ENCODE measurements at places on chromosomes 5 and 9.

DNA sequence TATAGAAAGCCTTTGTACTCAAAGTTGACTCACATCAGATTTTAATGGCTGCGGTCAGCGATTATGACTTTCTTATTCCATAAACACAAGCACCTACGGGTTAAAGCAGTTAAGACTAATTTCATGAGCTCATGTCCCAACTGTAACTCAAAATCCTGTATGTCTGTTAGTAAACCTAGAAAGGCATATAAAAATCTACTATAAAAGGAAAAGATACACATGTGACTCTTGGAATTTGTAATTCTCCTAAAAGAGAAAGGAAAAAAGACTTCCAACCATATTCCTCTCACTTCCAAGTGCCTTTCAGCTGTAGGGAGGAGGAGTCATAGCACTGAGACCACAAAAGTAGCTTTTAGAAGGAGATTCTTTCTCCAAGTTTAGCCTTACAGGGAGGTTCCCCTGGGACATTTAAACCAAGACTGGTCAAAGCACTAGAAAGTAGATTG is 129.1 kb downstream of the EBF1 start:
- DNase-seq, result no peak

GRCh38 chr5:123879071-123879470 is 367.1 kb downstream of the CSNK1G3 start:
- DNase-seq, result no peak

- DNase-seq, result no peak
Measured at GRCh38 chr5:91535499-91535898, 152.4 kb upstream of the ARRDC3 start.

DNA sequence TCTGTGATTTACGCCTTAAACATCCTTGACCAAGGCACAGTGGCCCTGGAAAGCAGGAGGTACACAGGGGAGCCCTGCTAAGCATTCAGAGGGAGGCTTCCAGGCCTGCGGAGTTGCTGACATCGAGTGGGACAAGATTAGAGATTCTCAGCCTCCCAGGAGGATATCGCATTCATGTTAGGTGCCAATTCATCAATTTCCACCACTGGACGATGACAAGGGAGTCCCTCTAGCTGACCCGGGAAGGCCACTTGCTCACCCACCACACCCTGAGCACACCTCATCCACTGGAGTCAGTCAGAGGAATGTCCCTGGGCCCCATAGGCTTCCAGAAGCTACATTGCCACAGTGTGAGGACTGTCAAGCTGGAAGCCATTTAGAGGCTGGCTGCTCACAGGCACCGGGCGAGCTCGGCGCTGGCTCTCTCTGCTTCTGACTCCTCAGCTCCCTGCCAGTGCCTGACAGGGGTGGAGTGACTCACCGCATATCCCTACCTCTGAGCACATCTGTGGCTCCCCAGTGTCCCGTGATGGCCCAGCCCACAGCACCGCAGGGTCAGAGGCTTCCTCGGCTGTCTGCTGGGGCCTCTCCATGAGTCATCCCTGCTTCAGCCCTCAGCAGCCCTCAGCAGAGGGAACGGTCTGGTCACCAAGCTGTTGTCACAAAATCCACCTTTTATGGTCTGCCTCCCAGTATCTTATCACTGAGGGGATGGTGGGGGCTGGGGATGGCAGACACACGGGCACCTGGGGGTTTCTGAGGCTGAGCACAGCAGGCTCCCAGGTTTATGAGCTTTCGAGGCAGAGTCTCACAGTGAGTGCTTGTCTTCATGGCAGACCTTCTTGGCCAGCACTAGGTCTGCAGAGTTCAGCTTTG is 117.5 kb downstream of the ZNF608 start:
- no peak for DNase-seq

DNA sequence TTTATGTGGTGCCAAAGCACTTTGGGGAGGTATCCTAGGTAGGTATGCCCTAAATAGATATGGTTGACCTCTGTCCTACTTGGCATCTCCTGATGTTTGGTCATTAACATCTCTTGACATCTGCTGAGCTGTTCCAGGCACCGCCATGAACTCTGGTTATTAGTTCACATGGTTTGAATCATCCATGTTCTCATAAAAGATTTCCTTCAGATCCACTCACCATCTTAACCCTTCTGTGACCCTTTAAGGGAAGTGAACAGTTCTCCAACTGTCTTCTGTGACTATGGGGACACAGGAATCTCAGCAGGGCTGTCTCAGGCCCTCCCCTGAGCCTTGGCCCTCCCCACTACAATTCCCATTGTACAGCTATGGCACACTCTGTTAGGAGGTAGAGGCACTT is 167.7 kb downstream of the CDH6 start:
- DNase-seq, result no peak

DNA sequence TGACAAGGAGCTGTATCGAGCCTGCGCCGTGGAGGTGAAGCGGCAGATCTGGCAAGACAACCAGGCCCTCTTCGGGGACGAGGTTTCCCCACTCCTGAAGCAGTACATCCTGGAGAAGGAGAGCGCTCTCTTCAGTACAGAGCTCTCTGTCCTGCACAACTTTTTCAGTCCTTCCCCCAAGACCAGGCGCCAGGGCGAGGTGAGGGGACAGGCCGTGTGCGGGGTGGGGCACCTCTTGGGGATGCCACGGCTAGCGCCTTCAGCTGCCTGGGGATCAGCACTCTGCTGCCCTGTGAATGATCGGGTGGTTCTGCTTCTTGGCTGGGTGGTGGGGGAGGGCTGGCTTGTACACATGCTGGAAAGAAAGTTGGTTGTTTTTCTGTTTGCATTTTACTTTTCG is 1.7 kb downstream of the NELFB start:
- DNase-seq, result no peak

- DNase-seq, result no peak
Measured at GRCh38 chr5:118988866-118989180, 476 bp upstream of the DTWD2 start.

DNA sequence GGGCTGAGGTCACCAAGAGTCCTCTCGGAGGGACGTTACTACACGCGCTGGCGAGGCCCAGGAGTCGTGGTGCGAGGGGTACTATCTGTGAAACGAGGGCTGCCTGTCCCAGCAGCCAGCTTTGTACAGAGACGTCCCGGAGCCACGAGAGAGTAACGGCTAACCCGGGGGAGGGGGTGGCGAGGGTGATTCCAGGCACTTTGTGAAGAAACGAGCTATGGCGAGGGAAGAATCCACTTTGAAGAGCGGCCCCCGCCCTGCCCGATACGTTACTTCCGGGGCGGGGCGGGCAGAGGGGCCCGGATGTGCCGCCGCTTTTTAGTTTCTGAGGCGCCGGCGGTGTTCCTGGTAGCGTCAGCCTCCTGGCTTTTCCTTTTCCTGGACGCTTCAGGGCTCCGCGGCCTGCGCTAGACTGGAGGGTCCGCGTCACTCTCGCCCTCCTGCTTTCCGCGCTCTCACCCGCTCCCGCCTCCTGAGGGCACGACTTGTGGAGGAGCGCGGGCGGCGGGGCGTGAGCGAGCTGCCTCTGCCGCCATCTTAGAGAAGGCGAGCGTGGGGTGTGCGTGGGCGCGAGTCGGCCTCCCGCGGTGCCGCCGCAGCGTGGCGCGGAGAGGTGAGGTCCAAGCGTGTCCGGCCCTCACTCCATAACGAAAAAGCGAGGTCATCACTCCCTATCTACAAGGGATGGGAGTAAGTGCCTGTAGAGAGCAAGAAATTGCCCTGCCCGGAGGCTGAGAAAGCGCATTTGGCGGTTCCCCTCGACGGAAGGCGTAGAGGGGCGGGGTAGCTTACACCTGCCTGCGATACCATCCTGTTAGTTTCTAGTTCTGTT is 580 bp upstream of the RFX3 start:
- DNase-seq, result peak; percentile 86

GRCh38 chr5:82639393-82640144 is 361.4 kb upstream of the RPS23 start:
- DNase-seq, result no peak

DNA sequence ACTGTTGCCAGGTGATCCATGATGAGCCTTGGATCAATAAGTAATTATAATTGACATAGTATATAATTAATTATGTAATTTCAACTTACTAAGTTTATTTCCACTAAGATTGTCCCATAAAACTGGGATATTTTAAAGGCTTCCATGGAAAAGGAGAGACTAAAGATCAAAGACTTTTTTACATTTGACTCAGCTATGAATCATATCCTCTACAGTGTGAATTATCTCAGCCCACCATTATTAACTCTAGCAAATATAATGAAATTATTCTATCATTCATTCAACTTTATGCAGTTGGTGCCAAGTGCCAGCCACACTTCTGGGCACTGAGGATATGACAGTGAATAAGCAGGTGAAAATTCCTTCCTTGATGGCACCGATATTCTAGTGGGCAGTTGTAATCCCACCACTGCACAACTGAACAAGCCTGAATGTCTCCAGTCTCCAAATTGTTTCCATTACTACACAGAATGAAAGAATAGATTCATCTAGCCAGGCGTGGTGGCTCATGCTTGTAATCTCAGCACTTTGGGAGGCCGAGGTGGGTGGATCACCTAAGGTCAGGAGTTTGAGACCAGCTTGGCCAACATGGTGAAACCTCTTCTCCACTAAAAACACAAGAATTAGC is 21.9 kb upstream of the TXN start:
- DNase-seq, result no peak

DNA sequence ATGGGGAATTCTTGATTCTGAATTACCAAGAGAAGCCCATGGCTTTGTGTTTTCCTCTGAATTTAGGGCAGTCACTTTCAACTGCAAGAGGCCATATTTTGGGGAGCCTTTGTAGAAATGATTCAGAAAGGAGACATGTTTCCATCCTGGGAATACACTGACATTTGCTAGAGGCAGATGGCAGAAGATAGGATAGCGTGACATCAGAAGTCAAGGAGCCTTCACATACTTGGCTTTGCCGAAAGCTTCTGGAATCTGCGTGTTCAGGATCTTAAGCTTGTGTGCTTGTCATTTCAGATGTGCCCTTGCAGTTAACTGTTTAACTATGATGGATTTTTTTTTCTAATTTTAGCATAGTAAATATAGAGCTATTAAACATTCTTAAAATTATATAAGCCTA is 296.2 kb downstream of the ARHGEF28 start:
- no peak for DNase-seq

DNA sequence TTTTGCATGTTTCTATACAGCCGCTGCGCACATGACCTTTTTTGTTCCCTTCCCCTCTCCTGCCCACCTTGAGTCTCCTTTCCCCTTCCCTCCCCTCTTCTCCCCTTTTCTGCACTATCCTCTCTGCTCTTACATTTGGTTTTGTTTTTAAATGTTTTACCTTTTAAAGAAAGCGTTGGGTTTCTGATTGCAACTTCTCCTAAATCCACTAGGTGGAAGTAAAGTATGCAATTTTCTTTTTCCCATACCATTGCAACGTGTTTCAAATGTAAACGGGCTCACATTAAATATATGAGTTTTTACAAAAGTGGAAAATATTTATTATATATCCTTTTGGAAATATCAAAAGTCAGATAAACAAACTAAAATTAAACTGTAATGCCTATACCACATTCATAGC is 500.9 kb downstream of the DIRAS2 start:
- no peak for DNase-seq

DNA sequence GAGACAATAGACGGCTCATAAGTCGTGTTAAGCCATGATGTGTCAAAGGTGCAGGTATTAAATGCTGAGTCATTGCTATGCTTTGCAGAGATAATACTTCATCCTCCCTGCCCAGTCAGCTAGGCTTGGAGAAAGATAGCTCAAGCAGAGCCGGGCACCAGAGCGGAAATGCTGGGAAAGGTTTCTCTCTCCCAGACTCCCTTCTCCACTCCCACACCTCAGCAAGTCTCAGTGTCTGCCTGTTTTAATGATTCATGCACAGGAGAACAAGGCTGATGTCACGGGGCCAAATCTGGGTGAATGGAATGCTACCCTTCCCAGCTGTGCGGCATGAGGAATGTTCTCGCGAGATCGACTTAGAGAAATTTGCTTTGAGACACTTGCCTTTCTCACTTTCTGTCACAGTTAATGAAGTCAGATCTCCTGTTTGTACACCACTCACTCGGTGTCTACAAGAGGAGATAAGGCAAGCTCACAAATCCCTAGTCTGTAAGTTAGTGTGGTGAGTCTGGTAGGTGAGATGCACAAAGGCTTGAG is 204.4 kb downstream of the EFNA5 start:
- no peak for DNase-seq

GRCh38 chr5:176529741-176530141 is 7.5 kb downstream of the RNF44 start:
- DNase-seq, result no peak

DNA sequence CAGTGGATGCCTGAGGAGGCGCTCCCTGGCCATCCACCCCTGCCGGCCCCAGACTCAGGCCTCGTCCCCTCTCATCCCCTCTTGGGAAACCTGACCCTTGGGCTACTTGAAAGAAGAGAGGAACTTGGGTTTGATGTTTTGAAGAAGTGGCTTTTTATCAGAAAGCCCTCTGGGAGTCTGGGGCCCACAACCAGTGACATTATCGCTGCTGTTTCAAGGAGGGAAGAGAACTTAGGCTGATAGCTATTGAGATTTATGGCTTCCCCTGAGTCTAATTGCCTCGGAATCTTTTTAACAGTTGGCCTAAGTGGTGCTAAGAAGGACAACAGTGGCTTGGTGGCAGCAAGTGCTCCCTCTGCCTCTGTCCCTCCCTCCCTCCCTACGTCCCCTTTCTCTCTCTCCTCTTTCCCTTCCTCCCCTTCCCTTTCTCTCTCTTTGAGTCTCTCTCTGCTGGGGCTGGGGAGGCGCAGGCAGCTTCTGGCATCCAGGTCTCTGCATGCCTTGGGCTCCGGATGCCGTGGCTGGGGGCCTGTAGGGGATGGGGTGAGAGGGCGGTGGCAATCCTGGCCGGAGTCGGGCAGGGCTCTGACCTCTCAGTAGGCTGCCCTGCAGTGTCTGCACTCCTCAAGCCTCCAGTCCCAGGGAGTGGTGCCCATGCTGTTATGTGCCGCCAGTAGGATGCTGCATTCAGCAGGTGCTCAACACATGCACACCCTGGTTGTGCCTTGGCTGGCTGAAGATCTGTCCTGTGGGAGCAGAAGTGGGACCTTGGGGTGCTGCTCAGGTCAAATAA is 49.6 kb upstream of the RXRA start:
- DNase-seq, result no peak

DNA sequence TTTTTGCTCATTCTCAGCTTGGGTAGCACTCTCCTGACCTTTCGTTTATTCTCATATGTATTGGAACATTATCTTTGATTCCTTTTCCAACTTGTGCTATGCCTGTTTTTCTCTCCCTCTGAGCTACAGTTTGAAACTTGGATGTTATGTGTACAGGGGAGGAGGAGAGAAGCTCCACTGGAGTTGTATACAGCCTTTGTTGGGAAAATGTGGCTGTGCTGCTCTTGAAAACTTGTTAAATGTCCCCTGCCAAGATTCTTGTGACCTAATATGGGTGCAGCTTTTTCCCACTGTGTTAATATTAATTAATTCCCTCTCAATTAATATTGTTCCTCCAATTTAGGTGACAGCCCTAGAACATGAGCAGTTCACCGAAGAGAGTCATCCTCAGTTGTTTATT is 235.4 kb downstream of the AOPEP start:
- no peak for DNase-seq

- DNase-seq, result no peak
Measured at GRCh38 chr9:95343725-95344287, 26.3 kb upstream of the FANCC start.

GRCh38 chr9:121286973-121287741 is 19.2 kb downstream of the GSN start:
- no peak for DNase-seq
